HL-60 (cell line): ENCODE measurements at places on chromosomes 4 and X.

DNA sequence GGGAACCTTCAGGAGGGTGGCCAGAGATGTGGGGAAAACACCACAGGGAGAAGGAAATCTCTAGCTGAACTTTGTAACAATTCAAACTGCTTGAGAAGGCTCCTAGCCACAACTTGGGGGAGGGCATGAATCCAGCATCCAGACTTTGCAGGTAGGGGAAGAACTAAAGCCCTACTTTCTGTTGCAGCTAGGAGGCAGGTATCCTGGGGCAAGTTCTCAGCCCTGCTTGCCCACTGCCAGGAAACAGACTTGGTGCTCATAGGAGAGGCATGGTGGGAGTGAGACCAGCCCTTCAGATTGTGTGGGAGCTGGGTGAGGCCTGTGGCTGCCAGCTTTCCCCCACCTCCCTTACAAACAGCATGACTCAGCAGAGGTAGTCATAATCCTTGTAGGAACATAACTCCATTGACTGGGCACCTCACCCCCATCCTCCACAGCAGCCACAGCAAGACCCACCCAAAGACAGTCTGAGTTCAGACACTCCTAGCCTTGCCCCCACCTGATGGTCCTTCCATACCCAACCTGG is 209.5 kb upstream of the CPEB2 start:
- DNase-seq: no peak

GRCh38 chrX:57232658-57233360 is 53.7 kb upstream of the FAAH2 start:
- DNase-seq: no peak

DNA sequence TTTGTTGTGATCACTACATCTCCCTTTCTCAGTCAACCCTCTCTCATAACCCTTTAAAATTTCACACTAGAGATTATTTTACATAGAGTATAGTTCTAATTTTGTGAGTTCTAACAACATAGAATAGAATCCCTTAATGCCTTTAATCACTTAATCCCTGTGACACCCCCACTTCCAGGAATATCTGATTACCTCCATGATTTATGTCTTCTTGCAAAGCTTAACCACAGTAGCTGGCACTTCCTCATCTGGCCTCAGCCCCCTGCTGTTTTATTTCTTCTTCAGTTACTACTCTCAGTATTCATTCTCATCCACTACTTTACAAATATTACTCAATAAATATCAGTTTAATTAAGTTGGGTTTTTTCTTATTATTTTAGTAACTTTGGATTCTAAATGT is 340.9 kb downstream of the CENPC start:
- DNase-seq: no peak

DNA sequence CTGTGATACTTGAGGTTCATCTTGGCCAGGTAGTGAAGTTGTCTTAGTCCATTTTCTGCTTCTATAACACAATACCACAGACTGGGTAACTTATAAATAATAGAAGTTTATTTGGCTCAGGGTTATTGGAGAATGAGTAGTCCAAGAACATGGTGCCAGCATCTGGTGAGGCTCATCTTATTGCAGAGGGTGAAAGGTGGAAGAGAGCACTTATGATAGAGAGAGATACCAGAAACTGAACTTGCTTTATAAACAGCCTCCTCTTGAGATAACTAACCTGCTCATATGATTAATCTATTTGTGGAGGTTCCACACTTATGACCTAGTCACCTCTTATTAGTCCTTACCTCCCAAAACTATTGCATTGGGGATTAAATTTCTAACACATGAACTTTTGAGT is 1.6 kb downstream of the C4orf51 start:
- DNase-seq: no peak

GRCh38 chrX:78555401-78555980 is 103.6 kb downstream of the RTL3 start:
- DNase-seq: peak; percentile 9

GRCh38 chrX:133792198-133792953 is 193.0 kb downstream of the GPC3 start:
- peak; percentile 60 for DNase-seq

- no peak for DNase-seq
These were observed 446.1 kb upstream of the RPS6KA3 start for GRCh38 chrX:20712811-20713210.

GRCh38 chr4:159428975-159429692 is 326.3 kb downstream of the RAPGEF2 start:
- no peak for DNase-seq

DNA sequence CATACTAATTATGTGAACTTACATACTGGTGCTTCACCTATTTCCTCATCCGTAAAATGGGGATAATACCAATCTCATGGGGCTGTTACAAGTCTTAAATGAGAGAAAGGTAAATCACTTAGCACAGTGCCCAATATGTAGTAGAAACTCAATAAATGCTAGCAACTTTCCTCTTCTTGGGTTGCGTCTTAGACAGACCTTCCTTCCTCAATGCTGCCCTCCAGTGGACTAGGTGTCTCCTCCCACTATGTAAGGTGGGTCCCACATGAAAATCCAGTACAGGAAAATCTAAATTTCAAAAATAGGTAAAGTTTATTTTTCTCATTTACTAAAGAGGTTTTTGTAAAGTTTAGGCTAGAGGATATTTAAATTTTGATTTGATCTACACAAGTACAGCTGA is 20.6 kb downstream of the ZDHHC9 start:
- DNase-seq: peak; percentile 58

- no peak for DNase-seq
These were observed 11.1 kb downstream of the EXOC1L start for GRCh38 chr4:55830716-55831115.

DNA sequence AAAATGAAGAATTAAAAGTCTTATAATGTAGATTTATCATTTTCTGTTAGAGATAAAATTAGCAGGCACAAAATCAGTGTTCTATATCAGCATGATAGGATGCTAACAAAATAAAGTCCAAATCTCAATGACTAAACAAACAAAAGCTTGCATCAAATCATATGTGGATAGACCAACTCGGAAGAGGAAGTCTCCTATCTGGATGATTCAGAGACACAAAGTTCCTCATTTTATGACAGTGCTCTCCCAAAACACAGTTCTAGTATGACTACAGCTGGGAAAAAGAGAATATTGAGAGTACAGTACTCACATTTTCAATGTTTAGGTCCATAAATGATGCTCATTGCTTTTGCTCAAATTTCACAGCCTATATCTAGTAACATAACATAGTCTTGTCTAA is 376.1 kb upstream of the CTSO start:
- peak; percentile 4 for DNase-seq

DNA sequence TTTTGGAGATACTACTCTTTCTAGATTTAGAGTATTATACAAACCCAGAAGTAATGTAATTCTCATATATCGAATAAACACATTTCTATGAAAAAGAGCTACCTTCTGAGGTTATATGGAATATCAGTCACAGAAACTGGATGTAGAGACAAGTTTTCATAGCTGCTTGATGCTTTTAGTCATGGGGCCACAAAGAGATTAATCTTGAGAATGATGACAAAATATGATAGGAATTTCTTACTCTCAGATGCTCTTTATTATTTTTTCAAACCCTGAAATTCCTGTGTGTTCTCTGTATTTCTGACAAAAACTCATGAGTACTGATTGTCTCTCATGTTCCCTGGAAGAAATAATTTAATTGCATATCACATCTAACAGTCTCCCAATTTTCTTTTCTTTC is 662.5 kb downstream of the RAPGEF2 start:
- no peak for DNase-seq

DNA sequence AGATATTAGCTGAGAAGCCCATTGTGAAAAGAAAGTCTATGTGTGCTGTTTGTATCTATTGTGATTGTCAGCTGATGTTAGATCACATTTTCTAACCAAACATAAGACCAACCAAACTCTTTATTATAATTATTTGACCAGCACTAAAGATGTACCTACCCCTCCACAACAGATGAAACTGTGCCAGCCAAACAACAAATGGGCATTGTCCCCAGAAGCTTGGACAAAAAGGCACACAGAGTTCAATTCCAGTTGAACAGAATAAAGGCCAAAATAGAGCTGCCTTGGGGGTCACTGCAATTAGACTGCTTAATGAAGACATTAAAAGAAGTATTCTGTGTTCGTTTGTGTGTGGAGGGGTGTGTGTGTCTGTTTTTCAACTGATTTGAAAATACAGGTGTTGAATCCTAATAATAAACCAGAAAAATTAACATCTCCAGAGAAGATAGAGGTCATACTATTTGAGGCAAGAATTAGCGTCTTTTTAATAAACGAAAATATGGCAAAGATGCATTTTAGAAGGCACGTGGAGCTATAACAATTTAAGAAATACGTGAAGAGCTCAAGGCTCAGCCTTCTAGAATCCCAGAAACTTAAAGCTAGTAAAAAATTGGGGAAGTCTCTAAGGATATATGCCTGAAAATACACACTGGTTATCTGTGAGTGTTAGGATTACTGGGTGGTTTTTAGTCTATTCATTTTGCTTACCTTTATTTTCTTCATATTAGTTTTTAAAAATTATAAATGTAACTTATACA is 2.2 kb downstream of the SPP1 start:
- no peak for DNase-seq

GRCh38 chr4:54014666-54015160 is 49.7 kb downstream of the CHIC2 start:
- no peak for DNase-seq

DNA sequence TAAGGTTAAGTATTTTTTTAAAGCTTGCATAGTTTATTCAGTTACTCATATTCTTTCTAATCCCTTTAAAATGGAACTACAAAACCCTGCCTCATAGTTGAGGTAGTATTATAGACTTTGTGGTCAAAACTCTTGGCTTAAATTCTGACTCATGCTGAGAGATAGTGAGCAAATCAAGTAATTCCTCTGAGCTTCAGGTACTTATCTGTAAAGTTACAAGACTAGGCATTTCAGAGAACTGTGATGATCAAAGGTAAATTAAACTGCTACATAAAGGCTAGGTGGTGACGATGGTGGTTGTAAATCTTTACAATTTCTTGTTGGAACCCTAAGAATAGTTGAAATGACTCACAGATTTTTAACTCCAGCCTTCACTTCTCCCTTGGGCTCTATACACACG is 3.2 kb upstream of the CLOCK start:
- DNase-seq: no peak
